ENCODE measurements at places on chromosomes 5 and 9.

DNA sequence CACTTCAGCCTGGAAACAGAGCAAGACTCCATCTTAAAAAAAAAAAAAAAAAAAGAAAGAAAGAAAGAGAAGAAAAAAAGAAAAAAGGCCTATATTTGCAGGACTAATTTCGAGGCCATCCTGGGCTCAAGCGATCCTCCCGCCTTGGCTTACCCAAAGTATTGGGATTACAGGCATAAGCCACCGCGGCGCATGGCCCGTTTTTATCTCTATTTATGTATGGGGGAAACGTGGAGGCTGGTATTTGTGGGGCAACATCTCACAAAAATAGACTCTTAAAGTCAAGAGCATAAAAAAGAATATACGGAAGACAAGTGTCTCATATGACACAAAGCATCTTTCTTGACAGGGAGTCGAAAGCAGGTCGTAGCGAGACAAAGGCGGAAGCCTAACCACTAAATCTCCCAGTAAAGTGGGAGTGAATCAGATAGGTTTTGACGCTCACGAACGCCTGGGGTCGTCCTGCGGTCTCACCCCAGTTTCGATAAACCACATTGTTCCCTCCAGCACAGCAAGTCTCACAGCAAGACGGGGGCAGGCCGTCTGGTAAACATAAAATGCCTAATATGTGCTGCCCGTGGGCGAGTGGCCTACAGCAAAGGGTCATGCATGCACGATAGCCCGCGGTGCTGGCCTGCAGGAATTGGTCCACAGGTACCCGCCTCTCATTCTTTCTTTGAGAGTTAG is 1.8 kb upstream of the TRIM41 start:
- peak; percentile 45 for DNase-seq

- no peak for DNase-seq
Measured at GRCh38 chr5:58081435-58081834, 378.5 kb downstream of the PLK2 start.

DNA sequence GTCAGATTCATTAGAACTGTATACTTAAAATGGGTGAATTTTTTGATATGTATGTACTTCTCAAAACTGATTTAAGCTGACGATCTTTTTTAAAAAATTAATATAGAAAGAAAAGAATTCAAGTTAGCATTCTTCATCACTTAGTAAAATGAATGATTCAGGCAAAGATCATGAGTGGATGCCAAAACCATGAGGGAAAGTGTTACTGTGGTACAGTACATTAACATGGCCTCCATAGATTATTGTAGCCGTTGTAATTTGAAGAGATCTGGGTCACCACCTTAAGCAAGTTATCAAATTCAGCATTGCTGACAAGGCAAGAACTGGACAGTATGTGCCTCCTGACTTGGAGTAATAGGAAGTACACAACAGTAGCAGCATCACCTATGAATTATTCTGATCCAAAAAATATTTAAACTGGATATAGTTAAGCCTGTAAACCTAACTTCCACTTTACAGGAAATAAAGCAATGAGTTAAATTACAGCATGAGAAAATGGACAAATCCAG is 29.7 kb downstream of the C9orf85 start:
- DNase-seq: no peak

- peak; percentile 97 for DNase-seq
Measured at GRCh38 chr5:141618804-141619554, at the start of gene DIAPH1. TSS of gene DIAPH1 (minus strand) at chr5:141619000. CDS start at chr5:141618914, 86 bp downstream.

- no peak for DNase-seq
Measured at GRCh38 chr5:33146881-33147280, 293.9 kb upstream of the TARS1 start.

- no peak for DNase-seq
Measured at GRCh38 chr5:83118471-83118870, 41.1 kb downstream of the XRCC4 start.

DNA sequence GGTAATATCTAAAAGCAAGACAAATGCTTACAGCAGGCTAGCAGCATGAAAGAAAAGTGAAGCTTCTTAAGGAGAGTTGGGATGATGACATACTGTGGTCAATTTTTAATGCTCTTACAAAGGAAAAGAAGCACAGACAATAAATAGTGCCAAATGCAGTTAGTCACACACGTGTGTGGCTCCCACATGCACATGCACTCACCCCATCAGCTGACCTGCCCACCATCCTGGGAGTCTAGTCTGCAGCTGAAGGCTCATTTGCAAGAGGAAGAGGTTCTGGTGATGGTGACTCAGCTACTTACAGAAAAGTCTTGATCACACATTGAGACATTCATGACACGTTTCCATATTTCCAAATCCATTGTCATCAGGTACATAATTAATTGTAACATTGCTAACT is 129.3 kb downstream of the MRPL36 start:
- DNase-seq: no peak

- DNase-seq: no peak
Measured at GRCh38 chr9:6449645-6450044, 36.6 kb downstream of the UHRF2 start.
